Umbilical cord (tissue), 2 donors: ENCODE measurements at places on chromosomes 7 and 10. TPM values are rescaled to one million over a fixed set of nuclear protein-coding genes. Genes with fewer than 3 reads are reported as not detected.
A peak's percentile ranks its signal among the peaks of the same experiment; 100 is the strongest.

SKIDA1 gene
- total RNA-seq: 10.1 TPM

DNA sequence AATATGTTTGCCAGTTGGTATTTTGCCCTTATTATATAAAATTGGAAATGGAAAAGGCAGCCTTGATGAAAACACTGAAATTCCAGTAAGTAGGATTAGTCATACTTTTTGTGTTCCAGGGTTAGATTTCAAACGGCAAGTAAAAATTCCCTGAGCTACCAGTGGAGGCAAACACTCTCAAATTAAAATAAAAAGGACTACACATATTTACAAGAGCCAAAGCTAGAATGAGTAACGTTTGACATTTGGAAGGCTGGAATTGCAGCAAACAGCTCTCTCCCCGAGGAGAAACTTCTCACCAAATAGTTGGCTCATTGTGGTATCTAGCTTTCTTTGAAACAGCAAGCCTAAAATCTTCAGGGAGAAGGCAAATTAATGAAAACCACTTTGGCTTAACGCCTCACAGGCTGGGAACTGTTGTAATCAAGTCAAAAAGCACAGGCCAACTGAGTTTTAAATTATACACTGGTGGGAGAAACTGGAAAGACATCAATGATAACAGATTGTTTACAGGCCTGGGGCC, 288.4 kb downstream of the SNX13 start:
- peak; percentile 29 for DNase-seq

BCAP29 gene
- total RNA-seq: 50.6 TPM

DNA sequence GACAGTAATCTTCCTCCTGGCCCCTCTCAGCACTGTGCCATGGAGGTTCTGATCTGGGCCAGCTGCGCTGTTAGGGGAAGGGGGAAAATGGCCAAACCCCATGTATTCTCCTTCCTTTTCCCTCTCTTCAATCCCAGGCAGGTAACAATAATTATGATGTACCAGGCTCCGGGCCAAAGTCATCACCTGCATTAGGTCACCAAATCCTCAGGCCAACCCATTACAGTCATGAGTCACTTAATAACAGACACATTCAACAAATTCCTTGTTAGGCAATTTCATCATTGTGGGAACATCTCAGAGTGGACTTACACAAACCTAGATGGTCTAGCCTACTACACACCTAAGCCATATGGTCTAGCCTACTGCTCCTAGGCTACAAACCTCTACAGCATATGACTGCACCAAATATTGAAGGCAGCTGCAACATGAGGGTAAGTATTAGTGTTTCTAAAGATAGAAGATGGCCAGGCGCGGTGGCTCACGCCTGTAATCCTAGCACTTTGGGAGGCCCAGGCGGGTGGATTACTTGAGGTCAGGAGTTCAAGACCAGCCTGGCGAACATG, 2.2 kb upstream of the HSPB1 start:
- DNase-seq: peak; percentile 20

DNA sequence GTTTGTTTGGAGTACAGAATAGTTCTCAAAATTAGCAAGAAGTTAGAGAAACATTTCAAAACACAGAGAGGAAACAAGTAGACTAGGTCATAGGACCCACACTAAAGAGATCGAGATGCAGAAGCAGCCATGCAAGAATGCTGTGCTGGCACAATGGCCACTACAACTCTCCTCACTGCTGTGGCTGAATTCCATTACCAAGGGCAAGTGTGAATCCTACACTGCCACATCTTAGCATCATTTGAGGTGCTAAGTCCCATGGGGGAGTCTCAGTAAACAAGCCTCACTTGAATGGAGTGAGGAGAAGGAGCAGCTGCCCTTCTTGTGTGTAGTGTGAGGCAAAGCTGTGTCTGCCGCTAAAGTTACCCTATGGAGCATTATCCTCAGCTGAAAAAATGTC, 56.7 kb downstream of the PCLO start:
- no peak for DNase-seq

DNA sequence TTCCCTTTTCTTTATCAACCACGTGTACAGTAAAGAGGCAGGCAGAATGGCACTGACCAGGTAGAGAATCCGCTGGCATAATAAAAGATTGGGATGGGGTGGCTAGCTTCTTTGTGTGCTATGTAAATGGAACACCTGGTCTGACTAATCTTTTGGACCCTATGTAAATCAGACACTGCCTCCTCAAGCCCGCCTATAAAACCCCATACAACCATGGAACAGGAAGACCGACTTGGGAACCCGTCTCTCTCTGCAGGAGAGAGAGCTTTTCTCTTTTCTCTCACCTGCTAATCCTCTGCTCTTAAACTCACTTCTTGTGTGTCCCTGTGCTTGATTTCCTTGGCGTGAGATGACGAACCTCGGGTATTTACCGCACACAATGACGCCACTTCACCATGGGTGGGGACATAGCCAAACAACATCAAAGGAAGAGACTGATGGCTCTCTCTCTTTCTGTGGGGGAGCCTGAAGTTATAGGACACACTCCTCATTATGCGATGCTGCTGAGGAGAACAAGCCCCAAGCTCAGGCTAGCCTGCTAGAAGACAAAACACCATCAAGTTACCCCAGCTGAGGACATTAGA, 94.2 kb downstream of the ARL5B start:
- DNase-seq: no peak

DNA sequence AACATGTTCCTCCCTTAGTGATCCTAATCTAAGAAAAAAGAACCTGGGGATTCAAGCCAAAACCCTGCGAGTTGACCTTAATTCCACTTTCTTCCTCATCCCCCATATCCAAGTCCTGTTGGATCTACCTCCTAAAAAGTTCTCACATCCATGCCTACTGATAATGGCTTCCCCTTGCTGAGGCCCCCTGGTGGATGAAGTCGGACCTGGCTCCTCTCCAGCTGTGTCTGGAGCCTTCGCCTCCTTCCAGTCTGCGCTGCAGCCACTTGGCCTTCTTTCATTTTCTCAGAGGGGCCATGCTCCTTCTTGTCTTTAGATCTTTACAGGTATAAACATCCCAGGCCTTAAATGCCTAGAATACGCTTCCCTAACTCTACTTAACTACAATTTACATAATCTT, 8.1 kb downstream of the PDE1C start:
- no peak for DNase-seq

DNA sequence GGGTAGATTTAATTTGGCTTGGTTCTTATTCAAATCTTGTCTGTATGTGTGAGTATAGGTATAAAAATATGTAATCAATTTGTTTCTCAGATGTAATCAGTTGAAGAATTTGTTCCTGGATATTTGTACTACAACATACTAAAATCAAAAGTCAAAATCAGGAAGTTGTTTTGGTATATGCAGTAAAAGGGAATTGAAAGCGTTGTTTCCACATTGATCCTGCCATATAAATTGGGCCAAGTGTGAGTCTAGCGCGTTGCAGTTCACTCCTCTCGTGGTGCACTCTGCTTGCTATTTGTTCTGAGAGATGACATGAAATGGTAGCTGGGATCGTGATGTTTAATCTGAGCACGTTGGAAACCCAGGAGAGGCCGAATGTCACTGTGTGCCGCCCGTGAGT, 55.9 kb downstream of the SHH start:
- no peak for DNase-seq

- DNase-seq: no peak
These were observed 162.6 kb downstream of the SH2D4B start for GRCh38 chr10:80700252-80700651.

GPR85 gene
- 7.0 TPM for total RNA-seq

- DNase-seq: peak; percentile 14
These were observed 18.1 kb downstream of the CCDC126 start for GRCh38 chr7:23615331-23615730.

- DNase-seq: no peak
These were observed 90.8 kb downstream of the ARMH3 start for GRCh38 chr10:101965075-101965765.

CCZ1 gene
- total RNA-seq: 35.2 TPM

GRCh38 chr10:69848454-69848853, 46.7 kb downstream of the COL13A1 start:
- DNase-seq: no peak

GRCh38 chr7:50293509-50294179, 10.9 kb upstream of the IKZF1 start:
- no peak for DNase-seq

SPDYE2 gene
- 2.6 TPM for total RNA-seq

DNA sequence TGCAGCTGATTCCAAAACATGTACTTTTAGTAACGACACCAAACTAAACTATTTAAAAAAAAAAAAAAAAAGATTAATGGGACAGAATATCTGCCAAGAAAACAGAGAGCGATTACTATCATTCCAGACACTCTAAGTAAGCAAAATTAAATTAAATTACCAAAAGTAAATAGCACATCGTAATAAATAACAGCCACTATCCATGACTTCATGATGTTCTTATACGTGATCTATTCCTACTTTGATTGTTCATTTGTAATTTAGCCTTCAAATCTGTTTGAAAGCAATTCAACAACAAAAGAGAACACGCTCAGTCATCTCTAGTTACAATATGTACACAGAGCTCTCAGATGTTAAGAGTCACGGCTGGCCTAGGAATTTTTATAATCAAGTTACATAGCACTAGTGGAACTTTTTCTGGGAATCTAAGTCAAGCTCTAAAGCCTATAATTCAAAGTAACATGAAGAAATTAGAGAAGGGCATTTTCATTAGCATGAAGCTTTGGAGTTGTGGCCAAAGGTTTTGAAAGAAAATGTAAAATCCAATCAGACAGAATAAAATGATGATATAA, 241.7 kb upstream of the NEBL start:
- DNase-seq: no peak

ZP3 gene
- not detected for total RNA-seq

PNLIPRP3 gene
- 0.96 TPM for total RNA-seq

FANK1 gene
- total RNA-seq: 4.3 TPM

FOXP2 gene
- total RNA-seq: 13.0 TPM

FLNC gene
- 204 TPM for total RNA-seq

DNA sequence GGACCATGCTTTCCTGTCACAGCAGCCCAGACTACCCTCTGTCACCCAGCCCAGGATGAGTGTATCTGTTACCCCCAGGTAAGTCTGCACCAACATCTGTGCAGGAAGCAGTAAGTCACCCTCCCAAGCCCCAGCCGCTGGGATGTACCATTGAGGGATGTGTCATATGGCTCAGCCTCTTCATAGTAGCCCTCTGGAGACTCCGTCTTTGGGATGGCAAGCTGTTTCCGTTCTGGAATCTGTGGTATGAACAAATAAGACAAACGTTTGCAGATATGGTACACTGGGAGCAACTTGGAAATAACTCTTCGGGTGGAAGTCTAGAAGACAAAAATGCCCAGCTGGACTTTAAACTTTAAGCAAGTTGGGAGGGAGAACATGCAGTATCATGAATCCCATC, 81.3 kb downstream of the AFAP1L2 start:
- DNase-seq: peak; percentile 39

DNA sequence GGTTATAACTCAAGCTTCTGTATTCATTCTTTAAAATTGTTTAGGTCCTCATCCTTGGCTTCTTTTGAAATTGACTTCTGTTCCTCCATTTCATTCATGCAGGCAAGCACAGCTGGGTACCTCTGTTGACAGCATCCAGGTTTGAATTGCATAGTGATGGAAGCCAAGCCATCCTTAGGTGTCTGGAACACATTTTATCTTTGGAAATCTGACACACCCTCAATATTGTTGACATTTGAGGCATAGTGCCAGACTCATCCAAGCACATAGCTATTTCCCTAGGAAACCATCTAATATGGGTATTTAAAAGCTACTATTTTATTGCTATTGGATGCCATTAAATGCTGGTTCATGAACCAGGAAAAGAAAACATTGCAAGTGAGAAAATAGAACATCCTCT, 142.1 kb upstream of the PTPRZ1 start:
- no peak for DNase-seq

SLC18A3 gene
- not detected for total RNA-seq

- no peak for DNase-seq
These were observed 133.5 kb upstream of the PRSS58 start for GRCh38 chr7:142391191-142391992.

DNA sequence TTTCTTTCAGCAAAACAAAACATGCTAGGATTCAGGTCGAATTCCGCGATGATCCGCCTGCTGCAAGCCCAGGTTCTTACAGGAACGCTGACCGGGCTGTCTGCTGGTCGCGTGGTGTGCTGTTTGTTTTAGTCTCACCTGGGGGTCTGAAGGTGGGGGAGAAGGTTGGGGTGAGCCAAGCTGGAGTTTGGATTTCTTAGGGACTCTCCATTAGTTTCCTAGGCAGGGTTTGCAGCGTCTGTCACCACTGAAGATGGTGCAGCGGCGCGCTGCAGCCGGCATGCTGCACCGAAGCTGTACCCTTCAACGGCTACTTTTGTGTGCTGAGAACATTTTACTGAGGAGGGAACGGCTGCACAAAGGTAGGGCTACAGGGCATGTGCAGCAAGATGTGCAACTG, 48.7 kb downstream of the GCC1 start:
- no peak for DNase-seq

DNA sequence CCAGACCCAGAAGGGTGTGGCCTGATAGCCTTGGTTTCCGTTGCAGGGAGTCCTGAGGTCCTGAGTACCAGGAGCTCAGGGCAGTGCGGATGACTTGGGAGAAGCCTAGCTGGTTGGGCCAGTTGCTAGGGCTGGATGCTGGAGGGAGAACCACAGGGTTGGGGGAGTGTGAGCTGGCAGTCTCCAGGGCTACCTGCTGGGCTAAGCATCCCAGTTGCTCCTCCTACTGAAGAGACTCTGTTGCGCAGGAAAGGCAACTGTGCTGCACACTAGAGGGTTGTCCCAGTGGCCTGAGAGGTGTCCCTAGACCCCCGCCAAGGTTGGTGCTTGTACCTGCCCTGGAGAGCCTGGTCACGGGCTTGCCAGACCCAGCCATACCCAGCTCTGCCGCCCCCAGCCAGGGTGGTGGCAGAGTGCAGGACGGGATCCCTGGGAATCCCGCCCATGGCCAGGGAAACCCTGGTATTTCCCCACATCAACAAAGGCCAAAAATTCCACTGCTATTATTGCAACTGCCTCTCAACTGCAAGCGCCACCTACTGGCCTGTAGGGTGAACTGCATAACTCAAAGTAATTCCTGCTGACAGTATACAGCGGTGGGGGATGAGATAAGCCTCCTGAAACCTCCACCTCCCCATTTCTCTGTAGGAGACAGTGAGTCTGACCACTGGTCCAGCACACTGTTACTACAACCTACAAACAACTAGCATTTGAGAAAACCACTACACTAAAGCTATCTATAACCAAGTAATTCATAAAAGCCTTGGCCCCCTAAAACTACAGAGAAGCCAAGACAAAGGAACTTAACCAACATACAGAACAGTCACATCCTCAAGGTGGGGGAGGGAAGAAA, 67.6 kb upstream of the DDC start:
- no peak for DNase-seq

DNA sequence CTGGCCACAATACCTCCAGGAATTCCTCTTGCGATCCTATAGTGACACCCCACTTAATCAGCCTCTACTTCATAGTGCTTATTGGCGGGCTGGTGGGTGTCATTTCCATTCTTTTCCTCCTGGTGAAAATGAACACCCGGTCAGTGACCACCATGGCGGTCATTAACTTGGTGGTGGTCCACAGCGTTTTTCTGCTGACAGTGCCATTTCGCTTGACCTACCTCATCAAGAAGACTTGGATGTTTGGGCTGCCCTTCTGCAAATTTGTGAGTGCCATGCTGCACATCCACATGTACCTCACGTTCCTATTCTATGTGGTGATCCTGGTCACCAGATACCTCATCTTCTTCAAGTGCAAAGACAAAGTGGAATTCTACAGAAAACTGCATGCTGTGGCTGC, 56.8 kb downstream of the GPR141 start:
- DNase-seq: no peak

GPR15LG gene
- 5.1 TPM for total RNA-seq

RELN gene
- 1.2 TPM for total RNA-seq
